Stimulated activated CD8-positive, alpha-beta memory T cell treated with anti-CD3 and anti-CD28 coated beads, Interleukin-4, amount 100 ng/mL, for 1 hour (primary cell): ENCODE measurements at places on chromosomes 2 and 18.

DNA sequence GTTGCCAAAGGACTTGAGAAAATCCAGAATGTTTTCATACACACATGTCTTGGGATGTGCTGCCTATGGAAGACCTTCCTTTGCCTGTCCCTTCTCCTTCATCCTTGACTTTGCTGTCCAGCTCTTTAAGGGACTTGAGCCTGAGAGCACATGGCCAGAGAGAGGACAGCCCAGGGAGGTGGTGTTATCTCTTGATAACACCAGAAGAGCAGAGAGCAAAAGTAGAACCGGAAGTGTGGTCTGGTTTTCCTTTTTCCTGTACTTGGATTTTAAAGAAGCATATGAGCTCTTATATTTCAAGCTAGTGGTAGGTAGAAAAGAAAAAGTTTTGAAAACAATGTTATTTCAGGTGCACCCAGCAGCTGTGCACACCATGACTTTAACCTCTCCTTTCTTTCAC is 94.1 kb upstream of the ZNF532 start:
- no peak for DNase-seq

DNA sequence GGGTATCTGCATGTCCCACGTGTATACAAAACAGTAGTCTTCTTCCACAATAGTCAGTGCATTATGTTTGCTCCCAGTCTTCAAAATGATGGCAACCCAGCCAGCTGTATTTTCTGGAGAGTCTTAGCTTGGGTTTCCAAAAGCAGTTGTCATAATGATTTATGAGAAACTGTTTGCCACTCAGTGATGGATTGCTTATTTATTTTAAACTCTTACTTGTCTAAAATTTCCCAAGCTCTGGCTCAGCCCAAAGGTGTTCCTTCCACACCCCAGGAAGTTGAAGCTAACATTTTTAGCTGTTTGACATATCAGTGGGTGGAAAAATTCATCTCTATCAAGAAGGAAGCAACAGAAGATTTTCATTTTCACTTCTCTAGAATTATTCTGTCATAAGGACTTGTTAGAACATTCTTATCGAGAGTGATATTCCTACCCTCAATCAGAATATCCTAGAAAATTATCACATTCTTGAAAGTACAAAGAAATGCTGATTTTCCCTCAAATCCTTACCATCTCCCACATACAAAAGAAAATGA is 78.8 kb downstream of the ASAP2 start:
- no peak for DNase-seq

DNA sequence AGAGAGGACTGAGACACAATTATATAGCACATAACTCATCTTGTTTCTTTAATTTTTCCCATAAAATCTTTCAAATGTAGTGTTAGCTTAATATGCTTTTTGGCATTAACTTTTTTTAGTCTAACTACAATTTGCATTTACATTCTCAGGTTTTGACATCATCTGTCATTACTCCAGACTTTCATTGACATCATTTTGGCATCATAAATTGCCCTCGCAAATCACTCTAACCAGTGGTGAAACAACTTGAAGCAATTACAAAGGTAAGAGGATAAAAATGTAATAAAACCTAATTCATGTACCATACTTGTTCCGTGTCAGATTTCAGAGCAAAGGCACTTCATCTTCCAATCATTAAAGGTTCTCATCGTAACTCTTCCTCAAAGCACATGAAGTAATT is 41.4 kb downstream of the RFX8 start:
- DNase-seq, result no peak

DNA sequence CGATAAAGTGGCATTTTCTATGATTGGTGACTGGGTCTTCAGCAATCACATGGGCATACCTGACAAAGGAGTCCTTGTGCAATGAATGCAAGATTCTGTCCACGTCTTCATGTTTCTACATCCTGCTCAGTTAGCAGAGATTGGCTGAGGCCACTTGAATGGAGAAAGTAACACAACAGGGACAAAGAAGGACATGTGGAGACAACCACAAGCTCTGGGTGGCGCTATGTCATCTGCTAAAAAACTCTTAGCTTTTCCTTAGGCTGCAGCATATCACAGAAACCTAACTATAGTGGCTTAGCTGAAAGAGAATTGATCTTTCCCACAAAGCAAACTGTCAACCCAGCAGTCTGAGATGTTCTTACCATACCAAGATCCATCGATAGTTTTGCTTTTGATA is 1109.7 kb downstream of the SOCS6 start:
- no peak for DNase-seq

- DNase-seq, result no peak
Observed at GRCh38 chr2:112832841-112833638, 3.5 kb downstream of the IL1B start.

- DNase-seq, result no peak
Observed at GRCh38 chr2:161954103-161954502, 119.9 kb downstream of the DPP4 start.

GRCh38 chr2:102392942-102393341 is 30.0 kb upstream of the IL18RAP start:
- no peak for DNase-seq

GRCh38 chr2:215431778-215432758 is 3.8 kb downstream of the FN1 start:
- DNase-seq, result no peak

- no peak for DNase-seq
Observed at GRCh38 chr2:28399289-28399688, 6.6 kb downstream of the FOSL2 start.

DNA sequence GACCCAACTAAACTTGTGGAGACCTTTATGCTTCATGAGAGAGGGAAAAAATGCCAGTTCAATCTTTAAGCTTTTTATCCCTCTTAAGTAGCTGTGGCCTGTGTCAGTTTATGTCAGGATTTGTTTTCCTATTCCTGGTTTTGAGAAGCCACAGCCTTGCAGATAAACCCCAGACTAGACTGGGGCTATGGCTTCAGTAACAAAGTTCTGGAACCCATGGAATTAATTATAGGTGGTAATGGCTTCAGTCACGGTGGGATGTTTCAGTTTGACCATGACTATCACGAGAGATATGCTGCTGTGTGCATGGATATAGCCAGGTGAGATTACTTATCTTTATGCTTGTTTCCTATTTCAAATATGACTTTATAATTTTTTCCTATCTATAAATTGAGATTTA is 134.8 kb downstream of the RAPGEF4 start:
- no peak for DNase-seq

DNA sequence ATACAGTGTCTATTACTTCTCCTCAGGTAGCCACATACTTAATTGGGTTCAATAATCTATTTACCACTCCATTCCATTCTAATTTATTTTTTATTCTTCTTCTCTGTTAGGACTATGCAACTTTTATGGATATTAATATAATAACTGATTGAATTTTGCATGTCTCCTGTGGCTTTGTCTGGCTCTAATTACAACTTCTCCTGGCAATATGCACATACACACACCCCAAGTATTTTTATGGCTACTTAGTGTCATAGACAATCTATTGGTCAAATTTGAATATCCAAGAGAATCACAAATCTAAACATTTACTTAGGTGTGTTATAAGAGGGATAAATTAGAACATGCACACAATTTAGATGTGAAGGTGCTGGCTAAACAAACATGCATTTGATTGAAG is 73.1 kb downstream of the BOD1L2 start:
- DNase-seq, result no peak

DNA sequence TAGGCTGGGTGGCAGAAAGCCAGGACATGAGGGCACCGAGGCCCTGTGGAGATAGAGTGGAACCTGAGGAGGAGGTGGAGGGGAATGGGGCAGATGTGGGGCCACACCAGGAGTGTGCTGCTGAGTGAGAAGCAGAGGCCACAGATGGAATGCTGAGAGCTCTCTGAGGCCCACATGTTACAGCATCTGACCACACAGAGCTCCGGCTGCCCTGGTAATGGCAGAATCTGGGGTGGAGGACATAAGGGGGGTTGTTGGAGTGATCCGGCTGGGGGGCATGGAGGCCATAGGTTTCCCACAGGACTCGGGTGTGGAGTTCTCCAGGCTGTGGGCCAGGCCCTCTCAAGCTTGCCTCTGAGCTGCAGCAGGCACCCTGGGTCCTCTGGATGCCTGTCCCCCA is 3.8 kb downstream of the MZT2B start:
- DNase-seq, result no peak
